Stimulated activated naive CD8-positive, alpha-beta T cell treated with anti-CD3 and anti-CD28 coated beads, Interleukin-15, amount 100 ng/mL, for 72 hours (primary cell): ENCODE measurements at places on chromosomes 13 and 19.

- DNase-seq, result peak; percentile 74
Measured at GRCh38 chr19:2478278-2478755, 2.4 kb downstream of the GADD45B start.

GRCh38 chr13:114115191-114115671 is 17.2 kb downstream of the RASA3 start:
- DNase-seq, result no peak

DNA sequence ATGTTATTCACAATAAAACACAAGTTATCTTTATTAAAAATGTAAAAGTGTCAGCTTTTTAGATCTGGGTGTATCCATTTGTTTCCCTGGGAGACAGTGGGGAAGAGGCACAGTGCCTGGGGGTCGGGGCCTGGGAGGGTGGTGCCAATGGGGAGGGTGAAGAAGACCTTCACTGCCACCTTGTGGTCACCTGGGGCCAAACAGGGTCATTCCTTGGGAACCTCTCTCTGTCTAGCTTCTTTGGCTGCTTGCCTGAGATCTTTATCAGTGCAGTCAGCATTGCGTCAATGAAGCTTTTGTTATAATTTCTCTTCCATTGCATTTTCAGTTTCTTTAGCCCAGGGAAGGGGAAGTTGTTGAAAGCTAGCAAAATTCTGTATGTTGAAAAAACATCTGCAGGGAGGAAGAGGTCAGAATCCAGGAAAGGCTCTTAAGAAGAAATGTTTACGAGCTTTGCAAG is 39.1 kb downstream of the PCDH8 start:
- DNase-seq, result peak; percentile 53

DNA sequence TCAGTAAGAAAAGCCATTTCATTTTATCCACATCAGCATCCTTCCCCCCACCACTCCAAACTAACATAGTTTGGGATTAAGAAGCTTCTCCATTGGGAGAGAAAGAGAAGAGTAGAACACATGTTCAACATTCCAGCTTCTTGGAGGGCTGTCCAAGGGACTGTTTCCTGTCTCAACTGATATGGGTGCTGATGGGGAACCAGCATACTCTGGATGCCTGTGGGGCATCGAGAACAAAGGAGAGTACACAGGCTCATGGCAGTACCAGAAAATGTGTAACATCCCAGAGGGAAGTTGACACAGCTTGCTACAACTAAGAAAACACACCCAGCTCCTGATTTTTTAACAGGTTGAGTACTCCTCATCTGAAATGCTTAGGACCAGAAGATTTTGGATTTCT is 24.7 kb downstream of the SUCLA2 start:
- DNase-seq, result no peak

DNA sequence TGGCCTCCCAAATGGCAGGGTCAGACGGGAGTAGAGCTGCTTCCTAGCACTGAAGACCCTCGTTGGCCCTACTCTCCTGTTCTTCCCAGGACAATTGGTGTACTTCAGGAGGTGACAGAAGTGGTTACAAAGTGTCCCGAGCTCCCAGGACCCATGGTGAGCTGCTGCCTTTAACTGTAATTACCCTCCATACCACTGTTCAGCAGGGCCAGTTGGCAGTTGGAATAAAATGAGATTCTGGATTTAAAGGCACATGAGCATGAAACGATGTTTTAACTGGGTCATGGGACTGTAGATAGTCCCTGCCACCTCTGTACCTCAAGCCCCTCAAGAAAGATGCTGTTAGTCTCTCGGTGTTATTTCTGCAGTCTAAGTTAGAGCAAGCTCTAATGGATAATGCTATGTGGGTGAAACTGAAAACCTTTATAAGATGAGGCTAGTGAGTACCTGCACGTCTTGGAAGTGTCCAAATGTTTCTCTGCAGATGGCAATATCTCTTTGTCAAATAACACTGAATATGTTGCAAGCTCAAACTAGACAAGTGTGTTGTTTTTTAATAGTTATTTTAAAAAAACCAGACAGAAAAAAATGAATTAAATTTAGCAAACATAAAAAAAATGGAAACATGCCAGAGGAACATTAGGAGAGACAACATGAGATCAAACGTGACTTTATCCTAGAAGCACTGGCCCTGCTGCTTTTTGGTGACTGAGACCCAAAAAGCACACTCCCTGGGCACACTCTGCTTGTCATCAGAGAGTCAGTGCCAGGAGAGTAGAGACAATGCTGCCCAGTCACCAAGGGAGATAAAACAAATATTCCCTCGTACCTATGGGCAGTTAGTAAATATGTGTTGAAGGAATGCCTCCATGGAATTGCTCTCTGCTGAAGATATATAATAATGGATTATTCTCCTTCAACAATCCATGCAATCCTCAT is 266.3 kb downstream of the LMO7 start:
- DNase-seq, result no peak

GRCh38 chr13:71922194-71922593 is 55.2 kb upstream of the DACH1 start:
- no peak for DNase-seq

GRCh38 chr13:26965952-26966700 is 205.5 kb downstream of the USP12 start:
- no peak for DNase-seq

GRCh38 chr19:45322744-45323281 is at the start of gene CKM:
CKM (minus strand) TSS chr19:45322875; CDS start chr19:45319713, 3,162 bp downstream.
- DNase-seq, result no peak

GRCh38 chr19:44738603-44739558 is 9.6 kb upstream of the BCL3 start:
- no peak for DNase-seq

GRCh38 chr13:99376132-99376531 is 68.9 kb upstream of the GPR183 start:
- DNase-seq, result peak; percentile 6

- no peak for DNase-seq
Measured at GRCh38 chr19:11203194-11204075, 6.1 kb upstream of the KANK2 start.
